ENCODE measurements at places on chromosomes 4 and X.

DNA sequence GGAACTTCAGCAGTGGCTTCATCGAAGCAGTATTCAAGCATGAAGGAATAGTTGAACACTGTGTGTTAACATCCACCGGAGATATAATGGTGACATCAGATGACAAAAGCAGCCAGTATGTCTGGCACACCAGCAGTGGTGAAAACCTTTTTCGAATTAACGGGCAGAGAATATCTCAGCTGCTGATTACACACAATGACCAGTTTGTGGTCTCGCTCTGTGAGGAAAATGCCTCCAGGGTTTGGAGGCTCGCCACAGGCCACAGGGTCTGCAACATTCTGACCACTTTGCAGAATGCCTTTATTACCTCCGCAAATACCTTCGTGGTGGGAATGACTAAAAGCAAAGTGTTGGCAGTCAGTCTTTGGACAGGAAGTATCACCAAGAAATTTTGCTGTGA, 201.5 kb downstream of the NWD2 start:
- no peak for DNase-seq

GRCh38 chr4:110424144-110424543, 51.8 kb upstream of the ENPEP start:
- no peak for DNase-seq

- no peak for DNase-seq
These were observed 46.6 kb downstream of the RHOH start for GRCh38 chr4:40243386-40243948.

- no peak for DNase-seq
These were observed 33.1 kb upstream of the VCX3A start for GRCh38 chrX:6568031-6568430.

- DNase-seq: no peak
These were observed 33.3 kb downstream of the ARX start for GRCh38 chrX:24982306-24982965.

GRCh38 chr4:174255786-174256185, 27.7 kb downstream of the FBXO8 start:
- DNase-seq: no peak

GRCh38 chrX:108022491-108023089, 22.3 kb upstream of the VSIG1 start:
- no peak for DNase-seq

- no peak for DNase-seq
These were observed 611.6 kb upstream of the ADGRL3 start for GRCh38 chr4:60588556-60588955.

DNA sequence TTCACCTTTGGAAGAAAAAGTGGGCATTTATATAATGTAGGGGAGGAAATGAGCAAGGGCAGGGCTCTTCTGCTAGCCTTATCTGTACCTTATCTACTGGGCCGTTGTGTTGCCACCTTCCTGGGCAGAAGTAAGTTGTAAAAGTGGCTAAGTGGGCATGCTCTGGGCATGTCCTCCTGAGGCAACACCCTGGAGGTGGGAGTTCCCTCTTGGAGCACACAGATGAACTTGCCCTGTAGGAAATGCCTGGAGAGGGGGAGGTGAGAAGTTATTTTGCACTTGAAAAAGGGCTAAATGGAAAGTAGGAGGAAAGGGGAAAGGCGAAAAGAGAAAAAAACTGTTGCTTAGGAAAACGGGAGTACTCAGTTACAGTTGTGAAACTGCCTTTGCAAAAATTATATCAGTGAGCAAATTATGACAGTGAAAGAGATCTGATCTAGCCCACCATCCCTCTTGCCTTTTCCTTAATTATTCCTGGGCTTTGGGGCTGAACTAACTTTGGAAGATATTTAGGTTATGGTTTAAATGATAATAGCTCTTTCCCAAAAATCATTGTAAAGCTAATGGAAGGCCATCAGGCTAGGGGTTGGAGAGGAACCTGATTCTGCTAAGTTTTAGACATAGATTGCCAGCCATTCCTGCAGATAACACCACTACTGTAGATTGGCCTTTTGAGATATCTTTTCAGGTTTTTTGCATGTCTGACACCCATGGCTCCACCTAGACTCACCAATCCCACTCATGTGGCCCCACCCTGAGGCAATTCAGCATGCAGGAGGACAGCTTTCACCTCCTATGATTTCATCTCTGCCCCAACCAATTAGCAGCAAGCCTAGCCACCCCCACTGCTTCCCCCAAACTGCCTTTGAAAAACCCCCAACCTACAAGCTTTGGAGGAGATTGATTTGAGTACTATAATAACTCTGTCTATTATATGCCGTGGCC, 20.5 kb upstream of the ZNF81 start:
- DNase-seq: no peak

- no peak for DNase-seq
These were observed 61.6 kb downstream of the QDPR start for GRCh38 chr4:17450269-17450804.

DNA sequence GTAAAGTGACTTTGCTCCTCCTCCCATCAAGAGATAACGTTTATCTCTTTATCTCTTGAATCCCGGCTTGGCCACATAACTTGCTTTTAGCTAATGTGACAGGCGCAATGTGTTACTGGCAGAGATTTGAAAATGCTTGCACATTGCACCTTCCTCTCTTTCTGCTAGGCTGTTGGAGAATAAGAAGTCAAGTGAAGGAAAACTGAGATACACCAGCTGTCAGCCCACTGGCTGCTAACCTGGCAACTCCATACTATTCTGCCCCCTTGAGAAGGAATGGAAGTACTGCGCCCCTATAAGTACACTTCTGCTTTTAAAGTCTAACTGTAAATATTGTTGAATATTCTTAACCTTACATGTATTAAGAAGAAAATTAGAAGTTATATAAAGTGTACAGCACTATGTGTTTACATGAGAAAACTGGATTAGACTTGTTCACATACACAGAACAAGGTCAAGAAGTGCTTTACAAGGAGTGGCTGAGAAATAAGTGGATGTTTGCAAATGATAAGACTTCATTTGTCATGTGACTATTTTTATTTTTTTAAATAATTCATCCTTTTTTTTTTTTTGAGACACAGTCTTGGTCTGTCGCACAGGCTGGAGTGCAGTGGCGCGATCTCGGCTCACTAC, 424.5 kb upstream of the CTSO start:
- peak; percentile 17 for DNase-seq

DNA sequence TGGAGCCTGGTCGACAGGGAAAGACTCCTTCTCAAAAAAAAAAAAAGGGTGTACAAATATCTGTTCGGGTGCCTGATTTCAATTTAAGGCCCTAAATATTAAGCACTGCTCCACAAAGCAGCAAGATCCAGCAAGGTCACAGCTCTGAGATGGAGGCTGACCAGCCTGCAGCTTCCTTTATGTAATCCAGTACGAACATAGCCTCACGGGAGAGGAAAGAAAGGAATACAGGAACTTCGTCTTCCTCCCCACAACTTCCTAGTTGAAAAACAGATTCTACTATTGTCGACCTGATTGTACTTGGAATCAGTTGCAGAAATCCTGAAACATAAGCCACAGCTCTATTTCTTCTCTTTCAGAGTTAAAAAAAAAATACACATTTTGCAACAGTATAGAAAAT, 53.5 kb upstream of the TBC1D9 start:
- peak; percentile 5 for DNase-seq

GRCh38 chrX:12319992-12320391, 181.7 kb downstream of the FRMPD4 start:
- DNase-seq: no peak

DNA sequence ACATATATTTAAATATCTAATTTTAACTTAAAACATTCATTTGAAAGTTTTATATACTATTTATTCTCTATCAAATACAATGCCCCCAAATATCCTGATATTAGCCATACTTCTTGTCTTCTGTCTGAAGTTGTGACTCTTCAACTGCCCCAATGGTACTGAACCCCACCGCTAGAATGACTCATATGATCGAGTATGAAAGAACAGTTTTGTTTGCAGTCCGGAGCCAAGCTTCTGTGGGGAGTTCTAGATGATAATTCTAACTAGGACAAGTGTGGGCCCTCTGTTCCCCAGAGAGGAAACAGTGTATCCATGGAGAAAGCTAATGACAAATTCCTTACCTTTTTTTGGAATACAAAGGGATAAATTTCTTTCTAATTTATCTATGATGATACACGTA, 24.7 kb upstream of the CT47A1 start:
- peak; percentile 41 for DNase-seq

DNA sequence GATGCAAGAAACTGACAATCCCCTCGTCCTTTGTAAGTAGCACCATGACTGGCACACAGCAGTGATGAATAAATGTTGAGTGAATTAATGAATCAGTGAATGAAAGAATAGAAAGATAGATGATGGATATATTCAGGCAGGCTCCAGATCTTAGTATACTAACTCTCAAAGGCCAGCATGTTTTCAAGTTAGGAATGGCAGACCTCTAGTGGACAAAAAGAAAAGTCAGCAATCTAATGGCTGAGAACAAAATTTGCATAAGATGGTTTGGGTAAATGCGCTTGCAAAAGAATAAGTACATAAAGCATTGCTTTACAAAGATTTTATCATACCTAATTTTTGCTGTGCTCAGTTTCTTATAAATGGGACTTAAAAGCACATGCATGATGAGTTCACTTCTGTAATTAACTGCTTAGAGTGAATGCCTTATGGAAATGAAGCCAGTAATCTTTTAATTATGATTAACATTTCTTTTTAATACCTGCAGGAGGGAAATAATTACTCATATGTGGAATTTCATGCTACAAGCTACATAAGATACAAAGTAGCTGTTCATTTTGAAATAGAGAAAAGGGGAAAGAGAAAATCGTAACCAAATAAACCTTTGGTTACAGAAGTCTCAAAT, 126.9 kb upstream of the GPRIN3 start:
- peak; percentile 48 for DNase-seq

DNA sequence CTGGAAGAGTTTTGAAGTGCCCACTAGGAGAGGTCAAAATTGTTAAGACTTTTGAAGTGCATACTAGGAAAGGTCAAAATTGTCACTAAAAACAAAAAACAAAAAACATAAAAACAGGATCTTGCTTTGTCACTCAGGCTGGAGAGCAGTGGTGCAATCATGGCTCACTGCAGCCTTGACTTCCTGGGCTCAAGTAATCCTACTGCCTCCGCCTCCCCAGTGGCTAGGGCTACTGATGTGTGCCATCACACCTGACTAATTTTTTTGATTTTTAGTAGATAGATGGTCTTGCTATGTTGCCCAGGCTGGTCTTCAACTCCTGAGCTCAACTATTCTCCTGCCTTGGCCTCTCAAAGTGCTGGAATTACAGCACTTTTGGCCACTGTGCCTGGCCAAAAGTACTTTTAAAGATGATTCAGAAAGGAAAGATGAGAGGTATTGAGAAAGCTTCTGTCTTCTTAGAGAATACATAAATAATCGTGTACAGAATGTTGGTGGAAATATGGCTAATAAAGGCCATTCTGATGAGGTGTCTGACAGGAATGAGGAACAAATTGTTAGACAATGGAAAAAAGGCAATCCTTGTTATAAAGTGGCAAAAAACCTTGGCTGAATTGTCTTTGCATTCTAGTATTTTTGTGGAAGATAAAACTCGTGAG, 43.3 kb upstream of the STX18 start:
- DNase-seq: no peak

DNA sequence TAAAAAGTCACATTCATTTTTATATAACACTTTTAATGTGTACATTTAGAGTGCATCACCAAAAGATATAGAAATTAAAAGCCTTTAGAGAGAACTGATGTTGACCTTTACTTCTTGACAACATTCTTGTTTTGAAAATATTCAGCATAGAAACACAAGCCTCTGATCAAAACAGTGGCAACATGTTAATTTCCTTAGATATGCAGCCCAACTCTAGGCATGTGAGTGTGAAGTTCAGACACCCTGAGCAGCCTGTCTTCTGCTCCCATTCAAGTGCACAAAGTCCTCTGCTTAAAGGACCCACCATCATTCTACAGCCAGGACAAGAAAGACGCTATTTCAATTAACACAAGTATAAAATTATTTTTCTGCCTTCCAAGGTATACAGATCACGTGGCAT, 60.0 kb downstream of the PPP3CA start:
- no peak for DNase-seq

GRCh38 chr4:177444911-177445736, 2.9 kb upstream of the AGA start:
- DNase-seq: no peak

- DNase-seq: peak; percentile 78
These were observed 1.9 kb downstream of the UBE2D3 start for GRCh38 chr4:102825261-102826091.

DNA sequence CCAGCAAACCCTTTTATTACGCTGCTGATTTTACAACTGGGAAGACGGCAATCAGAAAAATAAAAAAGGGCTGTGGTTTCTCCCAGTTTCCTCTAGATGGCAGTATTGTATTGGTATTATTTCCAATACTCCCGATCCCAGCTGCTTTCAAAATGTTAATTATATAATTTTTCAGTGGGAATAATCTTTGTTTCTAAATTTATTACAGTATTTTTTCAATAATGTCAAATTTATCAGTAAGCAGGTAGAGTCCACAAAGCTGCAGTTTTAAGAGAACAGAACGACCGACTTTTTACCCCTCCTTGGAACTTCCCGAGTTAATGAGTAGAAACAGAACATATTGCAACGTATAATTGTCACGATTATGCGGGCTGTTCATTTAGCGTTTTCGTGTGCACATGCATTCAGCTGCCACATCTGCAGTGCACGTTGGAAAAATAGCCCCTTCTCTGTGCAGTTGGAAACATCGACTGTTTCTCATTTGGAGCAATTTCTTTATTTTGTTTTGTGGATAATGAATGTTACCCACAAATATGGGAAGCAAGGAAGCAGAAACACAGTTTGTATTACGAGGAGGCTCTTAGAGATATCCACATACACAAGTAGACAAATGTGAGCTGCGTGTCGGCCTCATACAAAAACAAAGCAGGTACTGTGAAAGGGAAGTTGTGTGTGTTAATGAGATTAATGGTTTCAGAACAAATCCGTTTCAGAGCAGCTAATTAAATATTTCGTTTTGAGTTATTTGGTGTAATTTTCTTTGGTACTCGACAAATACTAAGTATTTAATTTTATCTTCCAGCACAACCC, 188.0 kb downstream of the STIM2 start:
- DNase-seq: peak; percentile 71

GRCh38 chr4:38675146-38676121, 11.4 kb downstream of the KLF3 start:
- DNase-seq: peak; percentile 90

DNA sequence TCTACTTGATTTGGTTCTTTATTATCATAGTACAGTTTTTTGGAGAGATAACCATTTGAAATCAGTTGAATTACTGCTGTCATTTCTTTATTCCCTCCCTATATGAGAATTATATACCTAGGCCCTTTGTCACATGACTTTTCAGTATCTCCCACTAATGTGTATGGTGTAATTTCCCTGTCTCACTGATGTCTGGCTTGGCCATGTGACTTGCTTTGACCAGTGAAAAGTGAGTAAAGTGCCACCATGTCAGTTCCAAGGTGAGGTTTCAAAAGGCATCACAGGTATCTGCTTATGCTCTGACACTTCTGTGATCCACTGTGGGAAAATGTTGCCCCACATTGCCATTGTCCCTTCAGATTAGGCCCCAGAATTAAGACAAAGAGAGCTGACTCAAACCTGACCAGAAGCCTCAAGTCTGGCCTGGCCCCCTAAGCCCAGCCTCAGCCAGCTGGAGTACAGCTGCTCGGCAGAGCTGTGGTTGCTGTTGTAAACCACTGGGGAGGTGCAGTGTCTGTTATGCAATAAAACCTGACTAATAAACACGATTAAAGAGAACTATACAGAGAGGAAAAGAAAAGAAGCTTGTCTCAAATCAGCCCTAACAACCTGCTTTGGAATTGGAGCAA, 27.5 kb downstream of the SETD7 start:
- no peak for DNase-seq

- DNase-seq: no peak
These were observed 5.2 kb upstream of the CBR4 start for GRCh38 chr4:169015186-169015623.

All from midbrain (tissue), 1 donor.